ENCODE measurements at places on chromosomes 1 and 21. TPM values are rescaled to one million over a fixed set of nuclear protein-coding genes. Genes with fewer than 3 reads are reported as not detected.
A peak's percentile ranks its signal among the peaks of the same experiment; 100 is the strongest.

The CFAP141 gene
- not detected for total RNA-seq

GRCh38 chr1:65147424-65148177, 402 bp upstream of the AK4 start:
- H3K4me3 ChIP-seq = peak overlapping the region; percentile 66
- peak overlapping the region; percentile 91 for H3K27ac ChIP-seq
- no peaks in the 10 kb centered on the region for H3K36me3 ChIP-seq
- peak; percentile 46 for DNase-seq

GRCh38 chr1:200620273-200621131, at the start of gene KIF14:
Gene KIF14 (minus strand): TSS chr1:200620751. CDS start chr1:200618723, 2,028 bp downstream.
- no peaks in the 10 kb centered on the region for H3K36me3 ChIP-seq
- peak within 1 kb of the TSS; percentile 29 for H3K27ac ChIP-seq
- H3K27me3 ChIP-seq = no peaks in the 10 kb centered on the region
- H3K4me1 ChIP-seq = no peaks in the 10 kb centered on the region

DNA sequence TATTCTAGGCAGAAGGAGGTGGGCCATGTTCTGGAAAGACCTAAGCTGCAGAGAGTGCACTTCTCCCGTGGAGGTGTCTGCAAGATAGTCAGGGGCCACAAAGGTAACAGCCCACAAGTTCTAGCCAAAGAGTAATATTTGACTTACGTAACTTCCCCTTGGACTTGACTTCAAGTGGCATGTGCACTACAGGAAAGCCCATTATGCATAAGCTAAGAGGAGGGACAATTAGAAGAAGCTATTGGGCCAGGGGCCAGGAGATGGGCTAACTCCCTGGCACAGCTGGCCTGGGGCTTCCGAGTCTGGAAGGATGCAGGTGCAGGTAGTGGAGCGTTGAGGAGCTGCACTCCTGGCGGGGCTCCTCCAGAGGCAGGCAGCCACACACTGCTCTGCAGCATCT, 58.3 kb downstream of the ERG start:
- H3K27me3 ChIP-seq = peaks cover 3% of the 10 kb centered on the region
- H3K36me3 ChIP-seq = no peaks in the 10 kb centered on the region
- H3K4me1 ChIP-seq = no peaks in the 10 kb centered on the region
- no peak overlapping the region for H3K27ac ChIP-seq

The B3GALT6 gene
- total RNA-seq = 41.5 TPM

- DNase-seq = no peak
- H3K27ac ChIP-seq = no peak overlapping the region
- no peak overlapping the region for H3K4me3 ChIP-seq
Measured at GRCh38 chr1:219941179-219942118, 13.1 kb upstream of the SLC30A10 start.

The PLA2G2D gene
- not detected for total RNA-seq

The B3GALNT2 gene
- total RNA-seq = 52.1 TPM

- no peaks in the 10 kb centered on the region for H3K27me3 ChIP-seq
- no peaks in the 10 kb centered on the region for H3K4me1 ChIP-seq
- no peak overlapping the region for H3K27ac ChIP-seq
- DNase-seq = no peak
- H3K4me3 ChIP-seq = no peak overlapping the region
Measured at GRCh38 chr1:111490220-111490619, 13.2 kb downstream of the ADORA3 start.

The OR2G6 gene
- total RNA-seq = 0.34 TPM

DNA sequence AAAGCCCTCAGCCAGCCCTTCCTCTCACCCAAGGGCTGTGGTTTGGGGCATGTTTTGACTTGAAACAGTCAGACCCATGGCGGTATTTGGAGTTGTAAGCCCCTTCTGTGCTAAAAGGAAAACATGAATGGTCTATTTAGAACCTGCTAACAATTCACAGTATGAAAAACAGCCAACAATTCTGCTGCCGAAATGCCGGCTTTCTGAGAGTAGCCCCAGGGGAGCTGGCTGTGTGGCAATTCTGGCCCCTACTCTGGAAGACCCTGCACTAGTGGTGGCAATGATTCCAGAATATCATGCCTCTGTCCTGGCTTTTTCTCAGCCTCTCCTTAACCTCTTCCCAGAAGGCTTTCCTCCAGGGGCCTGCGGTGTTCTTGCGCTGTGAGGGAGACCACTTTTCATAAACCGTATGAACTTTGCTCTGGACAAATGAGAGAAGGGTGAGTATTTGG, 118.7 kb downstream of the EDEM3 start:
- H3K27me3 ChIP-seq = no peaks in the 10 kb centered on the region
- H3K4me3 ChIP-seq = no peak overlapping the region
- no peak for DNase-seq
- H3K36me3 ChIP-seq = no peaks in the 10 kb centered on the region
- H3K4me1 ChIP-seq = peaks cover 16% of the 10 kb centered on the region
- peak overlapping the region; percentile 45 for H3K27ac ChIP-seq

DNA sequence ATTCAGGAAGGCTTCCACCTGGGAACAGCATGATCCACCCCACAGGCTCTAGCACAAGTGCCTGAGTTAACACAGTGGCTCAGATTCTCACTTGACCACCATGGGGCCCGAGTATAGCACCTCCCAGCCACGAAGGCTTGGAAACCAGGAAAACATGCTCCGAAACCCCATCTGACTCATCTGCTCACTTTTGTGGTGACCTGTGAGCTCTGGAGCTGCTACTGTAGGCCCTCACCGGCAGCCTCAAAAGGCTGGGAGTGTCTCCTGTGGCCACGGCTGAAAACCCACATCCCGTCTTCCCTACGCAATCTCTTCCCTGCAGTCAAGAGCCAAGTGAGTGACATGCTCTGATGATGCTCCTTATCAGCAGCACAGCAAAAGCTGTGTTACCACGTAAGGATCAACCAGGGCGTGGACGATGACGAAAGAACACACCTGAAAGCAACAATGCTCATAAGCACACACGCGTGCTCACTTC, 81.4 kb downstream of the TGFBR3 start:
- no peak for DNase-seq
- no peaks in the 10 kb centered on the region for H3K27me3 ChIP-seq
- no peaks in the 10 kb centered on the region for H3K4me1 ChIP-seq
- H3K27ac ChIP-seq = no peak overlapping the region

- no peak for DNase-seq
- no peak overlapping the region for H3K27ac ChIP-seq
- no peaks in the 10 kb centered on the region for H3K36me3 ChIP-seq
Measured at GRCh38 chr1:154784924-154785531, 85.1 kb downstream of the KCNN3 start.

DNA sequence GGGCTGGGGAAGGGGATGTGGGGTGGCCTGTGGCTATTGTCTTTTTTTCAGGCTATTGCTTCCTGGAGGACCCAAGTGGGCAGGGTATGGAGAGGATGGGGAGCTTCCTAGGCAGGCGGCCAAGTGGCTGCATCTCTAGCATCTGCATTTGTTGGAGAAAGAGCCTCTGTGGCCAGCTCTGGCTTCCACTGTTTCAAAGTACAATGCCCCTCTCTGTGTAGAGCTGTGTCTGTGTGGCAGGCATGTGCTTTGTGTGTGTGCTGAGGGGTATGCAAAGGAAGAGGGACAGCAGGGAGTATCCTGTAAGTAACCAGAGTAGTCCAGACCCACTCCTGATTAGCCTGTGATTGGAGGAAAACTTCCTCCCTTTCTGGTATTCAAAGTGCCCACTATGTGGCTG, 40.6 kb downstream of the KCNA2 start:
- peaks cover 2% of the 10 kb centered on the region for H3K27me3 ChIP-seq
- no peak overlapping the region for H3K27ac ChIP-seq
- H3K36me3 ChIP-seq = no peaks in the 10 kb centered on the region
- no peaks in the 10 kb centered on the region for H3K4me1 ChIP-seq

The CLEC20A gene
- not detected for total RNA-seq

DNA sequence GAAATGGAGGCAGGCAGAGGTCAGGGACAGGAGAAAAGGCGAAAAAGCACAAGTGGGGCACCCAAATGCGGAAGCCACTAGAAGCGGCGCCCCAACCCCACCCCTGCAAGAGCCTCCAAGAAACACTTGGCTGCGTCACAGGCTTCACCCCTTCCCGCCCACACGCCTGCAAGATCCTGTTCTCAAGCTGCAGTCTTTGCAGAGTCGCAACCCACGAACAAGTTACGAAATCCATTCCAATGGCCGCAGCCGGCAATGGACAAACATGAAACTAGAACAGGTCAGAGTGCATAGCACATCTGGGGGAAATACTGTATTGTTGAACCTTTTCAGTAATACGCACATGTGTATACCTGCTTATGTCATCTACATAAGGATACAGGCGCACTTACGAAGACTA, 103.6 kb downstream of the PSMG1 start:
- DNase-seq = no peak
- H3K36me3 ChIP-seq = no peaks in the 10 kb centered on the region
- H3K27ac ChIP-seq = no peak overlapping the region
- H3K4me3 ChIP-seq = no peak overlapping the region
- H3K4me1 ChIP-seq = no peaks in the 10 kb centered on the region
- no peaks in the 10 kb centered on the region for H3K27me3 ChIP-seq

The MPZ gene
- total RNA-seq = 2.2 TPM

GRCh38 chr1:60989749-60990713, 92.3 kb upstream of the NFIA start:
- no peak for DNase-seq
- no peaks in the 10 kb centered on the region for H3K4me1 ChIP-seq
- no peaks in the 10 kb centered on the region for H3K36me3 ChIP-seq

The TCEANC2 gene
- total RNA-seq = 2.5 TPM

GRCh38 chr1:183124259-183124658, 61.8 kb upstream of the LAMC2 start:
- H3K36me3 ChIP-seq = no peaks in the 10 kb centered on the region
- no peak for DNase-seq
- no peak overlapping the region for H3K4me3 ChIP-seq
- H3K27me3 ChIP-seq = no peaks in the 10 kb centered on the region
- no peaks in the 10 kb centered on the region for H3K4me1 ChIP-seq

DNA sequence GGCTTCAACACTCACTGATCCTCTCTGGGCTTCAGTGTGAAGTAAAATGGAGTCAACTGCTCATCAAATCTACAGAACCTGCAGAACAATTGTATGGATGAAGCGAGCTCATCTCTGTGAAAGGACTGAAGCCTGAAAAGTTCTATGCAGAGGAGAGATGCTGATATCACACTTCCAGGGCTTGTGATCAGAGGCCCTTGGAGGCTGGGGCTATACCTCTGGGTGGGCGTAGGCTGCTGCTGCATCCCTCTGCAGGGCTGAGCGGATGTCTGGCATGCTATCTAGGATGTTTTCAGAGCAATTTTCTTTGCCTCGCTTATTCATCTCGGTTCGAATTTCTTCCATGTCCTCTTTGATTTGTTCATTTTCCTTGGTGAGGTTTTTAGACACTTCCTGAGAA, 17.6 kb downstream of the OLFML2B start:
- H3K27ac ChIP-seq = no peak overlapping the region
- peaks cover 3% of the 10 kb centered on the region for H3K4me1 ChIP-seq
- DNase-seq = no peak
- H3K4me3 ChIP-seq = no peak overlapping the region
- no peaks in the 10 kb centered on the region for H3K27me3 ChIP-seq

DNA sequence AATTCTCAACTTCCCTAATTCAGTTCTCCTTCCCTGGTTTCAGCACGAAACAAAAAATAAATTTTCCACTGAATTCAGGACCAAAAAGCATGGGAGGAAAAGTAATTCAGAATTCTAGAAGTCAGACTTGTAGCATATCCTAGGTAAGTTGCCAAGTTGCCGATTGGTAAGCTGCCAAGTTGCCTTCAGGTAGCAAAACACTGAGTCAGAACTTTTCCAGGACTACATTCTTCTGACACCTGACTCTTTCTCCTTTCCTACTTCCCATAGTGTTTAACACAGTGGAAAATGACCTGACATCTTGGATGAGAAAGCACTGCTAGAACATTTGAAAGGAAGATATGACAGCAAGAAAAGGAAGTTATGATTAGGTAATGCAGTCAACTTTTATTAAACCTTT, 322.8 kb downstream of the SPATA17 start:
- no peaks in the 10 kb centered on the region for H3K27me3 ChIP-seq
- no peak overlapping the region for H3K4me3 ChIP-seq
- H3K4me1 ChIP-seq = no peaks in the 10 kb centered on the region
- DNase-seq = no peak
- no peaks in the 10 kb centered on the region for H3K36me3 ChIP-seq
- no peak overlapping the region for H3K27ac ChIP-seq

- H3K27me3 ChIP-seq = no peaks in the 10 kb centered on the region
- no peaks in the 10 kb centered on the region for H3K4me1 ChIP-seq
- H3K4me3 ChIP-seq = no peak overlapping the region
- DNase-seq = no peak
- H3K27ac ChIP-seq = no peak overlapping the region
- H3K36me3 ChIP-seq = no peaks in the 10 kb centered on the region
Measured at GRCh38 chr1:184947497-184948256, 26.6 kb downstream of the NIBAN1 start.

The SNAPIN gene
- 64.9 TPM for total RNA-seq

GRCh38 chr1:156461109-156461508, 39.5 kb downstream of the MEF2D start:
- peaks cover 18% of the 10 kb centered on the region for H3K4me1 ChIP-seq
- no peak for DNase-seq
- H3K27ac ChIP-seq = peak overlapping the region; percentile 83

The FCER1A gene
- 1.5 TPM for total RNA-seq

The CCDC27 gene
- total RNA-seq = 0.97 TPM

DNA sequence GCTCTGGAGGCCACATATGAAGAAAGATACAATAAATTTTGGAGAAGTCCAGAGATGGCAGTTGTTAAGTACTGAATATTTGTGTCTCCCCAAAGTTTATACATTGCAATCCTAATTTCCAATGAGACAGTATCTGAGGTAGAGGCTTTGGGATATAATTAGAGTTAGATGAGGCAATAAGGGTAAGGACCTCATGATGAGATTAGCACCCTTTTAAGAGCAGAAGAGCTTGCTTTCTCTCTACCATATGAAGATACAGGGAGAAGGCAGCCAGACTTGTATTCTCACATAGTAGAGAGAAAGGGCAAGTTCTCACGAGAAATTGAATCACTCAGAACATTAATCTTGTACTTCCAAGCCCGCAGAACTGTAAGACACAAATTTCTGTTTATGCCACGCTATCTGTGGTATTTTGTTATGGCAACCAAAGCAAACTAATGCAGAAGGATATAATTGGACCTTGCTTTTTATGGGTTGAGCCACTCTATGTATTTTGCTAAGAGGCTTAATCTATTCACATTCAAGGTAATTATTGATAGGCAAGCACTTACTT, 430.1 kb downstream of the KCNT2 start:
- H3K27me3 ChIP-seq = no peaks in the 10 kb centered on the region
- no peaks in the 10 kb centered on the region for H3K36me3 ChIP-seq
- no peak overlapping the region for H3K4me3 ChIP-seq
- H3K4me1 ChIP-seq = no peaks in the 10 kb centered on the region
- DNase-seq = no peak

DNA sequence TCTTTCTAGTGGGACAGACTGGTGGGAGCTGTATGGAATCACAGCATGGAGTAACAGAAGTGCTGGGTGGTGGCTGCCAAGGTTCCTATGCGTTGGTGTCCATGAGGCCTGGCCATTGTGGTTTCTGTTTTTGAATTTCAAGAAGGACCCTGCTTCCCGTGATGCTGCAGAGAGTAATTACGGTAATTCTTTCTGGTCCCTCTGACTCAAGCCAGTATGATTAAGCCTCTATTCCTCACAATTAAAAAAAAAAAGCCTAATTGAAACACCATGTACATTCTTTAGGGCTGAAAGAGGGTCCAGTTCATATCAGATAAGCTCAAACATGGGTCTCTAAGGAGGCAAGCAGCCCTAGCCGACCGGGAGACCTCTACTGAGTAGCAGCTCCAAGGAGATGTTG, 10.5 kb upstream of the C1orf21 start:
- no peaks in the 10 kb centered on the region for H3K27me3 ChIP-seq
- no peak overlapping the region for H3K4me3 ChIP-seq

The TRIM63 gene
- not detected for total RNA-seq

The SH2D2A gene
- not detected for total RNA-seq

GRCh38 chr1:236753516-236753915, 41.6 kb upstream of the MTR start:
- no peaks in the 10 kb centered on the region for H3K27me3 ChIP-seq
- no peak for DNase-seq
- H3K36me3 ChIP-seq = no peaks in the 10 kb centered on the region
- H3K27ac ChIP-seq = no peak overlapping the region
- no peaks in the 10 kb centered on the region for H3K4me1 ChIP-seq

Measured in prostate gland (tissue), 2 donors.